PC-9 (cell line): ENCODE measurements at places on chromosomes 2 and 18. TPM values are rescaled to one million over a fixed set of nuclear protein-coding genes. Genes with fewer than 3 reads are reported as not detected.

EN1 gene
- not detected in 2 replicates for total RNA-seq

MATN3 gene
- total RNA-seq: 1.0 and 1.9 TPM in 2 replicates

SIX3 gene
- 1.4 TPM in 2 replicates for total RNA-seq

INPP5D gene
- total RNA-seq: 0.55 and 0.74 TPM in 2 replicates

FKBP7 gene
- 3.8 and 6.1 TPM in 2 replicates for total RNA-seq

KLF11 gene
- total RNA-seq: 10.9 and 14.6 TPM in 2 replicates

ASXL3 gene
- total RNA-seq: not detected in 2 replicates

TTR gene
- not detected in 2 replicates for total RNA-seq

TANK gene
- 31.3 and 46.1 TPM in 2 replicates for total RNA-seq

C18orf54 gene
- total RNA-seq: 6.7 and 7.6 TPM in 2 replicates

CHRNG gene
- not detected in 2 replicates for total RNA-seq

STPG4 gene
- 6.5 and 8.7 TPM in 2 replicates for total RNA-seq

GPR35 gene
- total RNA-seq: 1.1 and 2.5 TPM in 2 replicates

ANKAR gene
- 3.6 and 4.4 TPM in 2 replicates for total RNA-seq

MALT1 gene
- 19.0 and 19.6 TPM in 2 replicates for total RNA-seq

PDCL3 gene
- 22.7 and 23.5 TPM in 2 replicates for total RNA-seq

TPO gene
- total RNA-seq: not detected in 2 replicates

ELOA2 gene
- not detected in 2 replicates for total RNA-seq

CPO gene
- total RNA-seq: not detected in 2 replicates

CAPN14 gene
- 0.35 TPM in 2 replicates for total RNA-seq

PLGLB1 gene
- total RNA-seq: 2.7 and 5.7 TPM in 2 replicates

HOXD4 gene
- total RNA-seq: not detected in 2 replicates

NUP35 gene
- total RNA-seq: 27.0 and 35.5 TPM in 2 replicates

SERPINB10 gene
- not detected in 2 replicates for total RNA-seq

PIKFYVE gene
- 11.7 and 14.6 TPM in 2 replicates for total RNA-seq

SLC5A7 gene
- not detected in 2 replicates for total RNA-seq

CYP27C1 gene
- total RNA-seq: 0.94 and 1.6 TPM in 2 replicates

FIGN gene
- total RNA-seq: 3.1 and 7.4 TPM in 2 replicates
